Mucosa of descending colon (tissue), 3 donors: ENCODE measurements at places on chromosomes 12 and 14. TPM values are rescaled to one million over a fixed set of nuclear protein-coding genes. Genes with fewer than 3 reads are reported as not detected.

Gene GALNT6
- total RNA-seq: 10.7 TPM

Gene RNF212B
- not detected for total RNA-seq

Gene HCAR2
- total RNA-seq: not detected

Gene C14orf119
- total RNA-seq: 46.6 TPM

Gene PLEKHD1
- 0.14 TPM for total RNA-seq

Gene FERMT2
- total RNA-seq: 228 TPM

Gene MARS1
- total RNA-seq: 117 TPM

- no peak for DNase-seq
These were observed 109.3 kb downstream of the PDE3A start for GRCh38 chr12:20477672-20478071.

GRCh38 chr12:11870041-11870451, 200.7 kb upstream of the BCL2L14 start:
- no peak for DNase-seq

DNA sequence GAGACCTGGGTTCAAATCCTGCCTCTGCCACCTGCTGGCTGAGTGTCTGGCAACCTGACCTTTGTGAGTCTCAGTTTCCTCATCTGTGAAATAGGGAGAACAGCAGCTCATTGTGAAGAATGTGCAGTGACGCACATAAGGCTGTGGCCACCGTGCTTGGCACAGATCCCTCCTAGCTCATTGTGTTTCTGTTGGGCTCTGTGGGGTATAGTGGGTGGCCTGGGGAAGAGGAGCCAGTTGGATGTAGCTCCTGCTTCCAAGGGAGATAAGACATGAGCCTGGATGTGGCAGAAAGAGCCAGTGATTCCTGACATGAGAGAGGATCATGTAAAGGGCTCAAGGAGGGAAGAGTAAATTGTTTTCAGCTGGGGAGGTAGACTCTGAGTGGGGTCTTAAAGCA, 120.0 kb downstream of the ESRRB start:
- no peak for DNase-seq

DNA sequence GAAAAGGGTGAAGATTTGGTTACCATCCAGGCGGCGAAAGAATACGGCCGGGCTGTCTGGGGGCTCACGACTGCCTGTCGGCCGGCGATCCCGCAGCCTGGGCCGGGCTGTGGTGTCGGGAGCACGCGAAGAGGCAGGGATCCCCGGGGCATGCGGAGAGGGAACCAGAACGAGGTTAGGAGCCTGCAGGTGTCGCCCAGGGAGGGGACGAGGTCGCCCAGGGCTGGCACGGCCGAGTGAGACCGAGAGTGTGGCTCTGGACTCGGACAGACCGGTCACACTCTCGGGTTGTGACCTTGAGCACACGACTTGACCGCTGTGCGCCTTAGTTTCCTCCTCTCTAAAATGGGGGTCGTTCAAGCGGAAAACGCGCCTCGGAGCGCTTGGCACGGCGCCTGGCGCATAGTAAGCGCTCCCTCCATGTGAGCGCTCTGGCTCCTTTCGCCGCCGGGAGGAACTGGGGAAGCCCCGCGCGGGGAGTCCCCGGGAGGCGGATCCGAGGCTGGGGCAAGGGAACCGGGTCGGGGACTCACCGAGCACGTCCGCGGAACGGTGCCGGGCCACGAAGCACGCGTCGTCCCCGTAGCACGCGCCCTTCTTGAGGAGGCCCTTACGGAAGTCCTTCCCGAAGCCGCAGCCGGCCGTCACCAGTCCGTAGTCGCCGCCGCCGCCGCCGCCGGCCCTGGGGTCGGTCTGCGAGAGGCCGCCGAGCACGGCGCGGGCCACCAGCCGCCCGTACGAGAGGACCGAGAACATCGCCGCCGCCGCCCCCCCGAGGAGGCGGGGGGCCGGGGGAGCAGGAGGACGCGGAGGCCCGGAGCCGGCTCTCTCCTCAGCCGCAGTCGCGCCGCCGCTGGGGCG, 612 bp downstream of the PPTC7 start:
- DNase-seq: peak; percentile 83

DNA sequence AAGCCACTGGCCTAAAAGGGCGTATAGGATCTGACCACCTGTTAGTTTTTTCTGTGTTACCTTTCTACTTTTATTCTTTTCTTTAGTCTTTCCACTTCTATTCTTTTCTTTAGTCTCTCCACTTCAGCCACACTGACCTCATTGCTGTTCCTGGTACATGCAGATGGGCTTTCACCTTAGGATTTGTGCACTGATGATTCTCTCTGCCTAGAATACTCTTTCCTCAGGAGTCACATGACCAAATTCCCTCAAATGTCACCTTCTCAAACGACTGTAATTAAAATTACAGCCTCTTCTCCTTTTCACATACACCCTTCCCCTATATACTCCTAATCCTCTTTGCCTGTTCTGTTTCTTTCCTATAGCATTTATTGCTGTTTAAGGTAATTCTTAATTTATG, 36.0 kb downstream of the GPHN start:
- no peak for DNase-seq

DNA sequence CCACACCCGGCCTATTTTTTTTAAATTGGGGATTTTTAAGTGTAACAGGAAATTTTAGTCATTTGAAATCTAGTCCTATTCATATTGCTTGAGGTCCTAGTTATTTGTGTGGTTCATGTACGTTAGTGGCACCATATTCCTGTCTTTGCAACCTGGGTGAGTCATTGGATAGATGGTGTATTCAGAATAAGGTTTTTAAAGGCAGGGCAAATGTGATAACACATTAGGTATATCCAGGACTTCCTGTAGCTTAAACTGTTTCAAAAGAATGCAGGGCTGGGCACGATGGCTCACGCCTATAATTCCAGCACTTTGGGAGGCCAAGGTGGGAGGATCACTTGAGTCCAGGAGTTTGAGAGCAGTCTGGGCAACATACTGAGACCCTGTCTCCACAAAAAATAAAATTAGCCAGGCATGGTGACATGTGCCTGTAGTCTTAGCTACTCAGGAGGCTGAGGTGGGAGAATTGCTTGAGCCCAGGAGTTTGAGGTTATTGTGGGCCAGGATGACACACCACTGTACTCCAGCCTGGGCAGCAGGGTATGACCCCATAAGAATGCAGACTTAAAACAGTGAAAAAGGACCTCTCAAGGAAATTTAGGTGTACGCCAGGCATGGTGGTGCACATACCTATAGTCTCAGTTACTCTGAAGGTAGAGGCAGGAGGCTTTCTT, 8.1 kb downstream of the ATP6V0A2 start:
- DNase-seq: no peak

DNA sequence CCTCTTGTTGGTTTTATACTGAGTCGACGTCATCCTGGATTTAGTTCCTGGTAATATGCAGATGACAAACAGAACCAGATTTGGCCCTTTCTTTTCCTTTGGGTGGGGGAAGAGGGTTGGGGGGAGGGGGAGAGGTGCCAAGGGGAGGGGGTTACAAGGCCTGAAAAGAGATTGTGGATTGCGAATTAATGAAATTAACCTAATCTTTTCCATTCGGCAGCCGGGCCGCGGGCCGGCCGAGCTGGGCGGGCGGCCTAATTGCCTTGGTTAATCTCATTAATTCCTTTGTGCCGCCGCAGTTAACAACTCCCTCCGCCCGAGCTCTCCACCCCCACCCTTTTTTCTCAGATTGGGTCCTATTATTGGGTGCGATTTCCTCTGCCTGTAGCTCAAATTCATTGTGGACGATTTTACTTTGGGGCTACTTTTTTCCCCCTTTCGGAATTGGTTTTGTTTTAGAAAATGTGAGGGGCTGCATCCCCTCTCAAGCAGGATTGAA, 387 bp upstream of the GSC start:
- no peak for DNase-seq
